Thoracic aorta (tissue), 2 donors: ENCODE measurements at places on chromosomes 11 and 22. TPM values are rescaled to one million over a fixed set of nuclear protein-coding genes. Genes with fewer than 3 reads are reported as not detected.
A peak's percentile ranks its signal among the peaks of the same experiment; 100 is the strongest.

GRCh38 chr11:125292100-125292499, 127.5 kb downstream of the PKNOX2 start:
- no peak for DNase-seq

Gene AQP11
- total RNA-seq, result not detected

Gene CFAP300
- total RNA-seq, result 4.5 TPM

Gene ACO2
- 52.1 TPM for total RNA-seq

Gene CATSPERZ
- not detected for total RNA-seq

GRCh38 chr11:74936087-74936486, 12.8 kb downstream of the XRRA1 start:
- no peak for DNase-seq

DNA sequence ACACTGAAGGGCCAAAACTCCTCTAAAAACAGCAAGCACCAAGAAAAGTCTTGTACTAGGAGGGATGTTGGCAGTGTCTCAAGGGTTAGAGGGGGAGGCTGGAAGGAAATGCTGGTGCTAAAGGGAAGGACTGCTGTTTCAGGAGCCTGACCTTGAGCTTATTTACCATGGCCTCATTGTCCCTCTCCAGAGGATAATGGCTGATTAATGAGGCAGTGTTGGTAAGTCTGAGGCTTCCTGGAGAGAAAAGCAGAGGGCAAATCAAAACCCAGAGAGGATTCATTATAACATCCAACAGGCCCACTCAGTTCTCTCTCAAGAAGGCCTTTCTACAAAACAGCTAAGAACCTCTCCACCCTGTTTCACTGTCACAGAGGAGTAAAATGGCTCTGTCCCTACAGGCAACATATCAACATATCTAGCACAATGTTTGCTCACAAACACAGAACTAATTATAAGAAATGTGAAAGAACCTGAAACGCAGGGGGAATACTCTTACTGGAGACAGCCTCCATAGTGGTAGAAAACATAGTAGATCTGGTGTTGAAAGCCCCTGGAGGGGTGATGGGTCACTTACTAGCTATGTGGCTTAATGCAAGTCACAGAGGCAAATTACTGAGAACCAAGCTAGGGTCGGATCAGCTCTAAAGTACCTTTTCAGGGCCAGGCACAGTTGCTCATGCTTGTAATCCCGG, 31.4 kb downstream of the NUMA1 start:
- DNase-seq, result no peak

Gene KDELR3
- 52.9 TPM for total RNA-seq

GRCh38 chr11:132972565-132972964, 559.7 kb downstream of the OPCML start:
- no peak for DNase-seq

- DNase-seq, result no peak
Observed at GRCh38 chr11:59463190-59463641, 6.5 kb downstream of the OR4D6 start.

GRCh38 chr11:76791861-76792260, 8.7 kb downstream of the TSKU start:
- no peak for DNase-seq

Gene GCAT
- total RNA-seq, result 42.5 TPM

- no peak for DNase-seq
Observed at GRCh38 chr11:45108070-45109064, 38.1 kb upstream of the PRDM11 start.

DNA sequence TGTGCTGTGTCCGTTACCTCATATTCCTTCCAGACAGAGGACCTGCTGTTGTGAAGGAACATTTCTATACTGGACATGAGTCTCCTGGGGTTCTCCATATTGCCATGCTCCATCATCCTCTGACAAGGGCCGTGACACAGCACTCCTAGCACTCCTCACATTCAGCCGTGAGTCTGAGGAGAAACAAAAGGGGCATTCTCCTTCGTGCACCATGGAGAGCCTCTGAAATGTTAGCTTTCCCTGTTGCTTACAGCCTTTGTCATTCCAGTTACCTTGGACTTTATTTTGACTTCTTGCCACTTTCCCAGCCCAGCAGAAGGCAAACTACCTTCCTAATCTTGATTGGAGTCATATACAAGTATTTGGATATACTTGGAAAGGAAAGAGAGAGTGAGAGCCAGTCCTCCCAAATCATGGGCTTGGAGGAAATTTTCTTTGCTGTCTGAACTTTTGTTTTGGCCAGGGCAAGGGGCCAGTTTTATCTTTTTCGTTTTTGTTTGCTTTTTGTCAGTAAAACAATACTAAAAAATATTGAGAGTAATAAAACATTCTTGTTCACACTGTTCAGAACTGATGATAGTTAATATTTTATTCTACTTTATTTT, 29.1 kb upstream of the TECTA start:
- no peak for DNase-seq

Gene SELENOM
- 1,695 TPM for total RNA-seq

DNA sequence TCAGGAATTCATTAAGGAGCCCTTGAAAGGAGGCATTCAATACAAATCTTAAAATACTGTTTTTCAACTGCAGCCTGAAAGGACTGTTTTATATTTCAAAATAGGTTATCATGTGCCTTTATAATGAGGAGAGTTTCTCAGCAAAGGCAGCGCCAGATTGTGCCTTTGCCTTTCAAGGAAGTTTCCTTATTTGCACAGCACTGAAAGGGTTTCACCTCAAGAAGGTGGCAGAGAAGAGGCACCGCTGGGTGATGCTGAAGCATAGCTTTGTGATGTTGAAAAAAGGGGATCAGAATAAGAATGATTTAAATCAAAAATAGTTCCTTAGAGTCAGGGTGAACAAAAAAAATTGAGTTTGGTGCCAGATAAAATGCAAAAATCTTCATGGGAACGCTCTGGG, 601.0 kb upstream of the KIRREL3 start:
- no peak for DNase-seq

- DNase-seq, result no peak
Observed at GRCh38 chr11:134585666-134586610, 173.9 kb upstream of the B3GAT1 start.

- no peak for DNase-seq
Observed at GRCh38 chr11:126840975-126841374, 159.6 kb downstream of the KIRREL3 start.

Gene RGL4
- total RNA-seq, result not detected

DNA sequence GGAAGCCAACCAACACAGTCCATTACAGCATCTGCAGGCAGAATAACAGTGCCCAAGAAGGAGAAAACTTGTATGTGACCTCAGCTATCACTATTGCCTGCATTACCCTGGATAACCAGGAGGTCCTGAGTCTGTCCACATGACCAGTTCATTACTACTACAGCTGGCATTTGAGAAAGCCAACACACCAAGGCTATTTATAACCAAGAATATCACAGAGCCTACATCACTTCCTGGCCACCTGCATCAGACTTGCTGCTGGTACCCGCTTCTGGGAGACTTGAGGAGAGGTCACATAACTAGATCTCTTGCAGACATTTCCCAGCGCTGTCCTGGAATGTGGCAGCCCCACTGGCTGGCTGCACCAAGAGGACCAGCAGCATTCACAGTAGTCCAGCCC, 11.1 kb upstream of the OR56B4 start:
- no peak for DNase-seq

DNA sequence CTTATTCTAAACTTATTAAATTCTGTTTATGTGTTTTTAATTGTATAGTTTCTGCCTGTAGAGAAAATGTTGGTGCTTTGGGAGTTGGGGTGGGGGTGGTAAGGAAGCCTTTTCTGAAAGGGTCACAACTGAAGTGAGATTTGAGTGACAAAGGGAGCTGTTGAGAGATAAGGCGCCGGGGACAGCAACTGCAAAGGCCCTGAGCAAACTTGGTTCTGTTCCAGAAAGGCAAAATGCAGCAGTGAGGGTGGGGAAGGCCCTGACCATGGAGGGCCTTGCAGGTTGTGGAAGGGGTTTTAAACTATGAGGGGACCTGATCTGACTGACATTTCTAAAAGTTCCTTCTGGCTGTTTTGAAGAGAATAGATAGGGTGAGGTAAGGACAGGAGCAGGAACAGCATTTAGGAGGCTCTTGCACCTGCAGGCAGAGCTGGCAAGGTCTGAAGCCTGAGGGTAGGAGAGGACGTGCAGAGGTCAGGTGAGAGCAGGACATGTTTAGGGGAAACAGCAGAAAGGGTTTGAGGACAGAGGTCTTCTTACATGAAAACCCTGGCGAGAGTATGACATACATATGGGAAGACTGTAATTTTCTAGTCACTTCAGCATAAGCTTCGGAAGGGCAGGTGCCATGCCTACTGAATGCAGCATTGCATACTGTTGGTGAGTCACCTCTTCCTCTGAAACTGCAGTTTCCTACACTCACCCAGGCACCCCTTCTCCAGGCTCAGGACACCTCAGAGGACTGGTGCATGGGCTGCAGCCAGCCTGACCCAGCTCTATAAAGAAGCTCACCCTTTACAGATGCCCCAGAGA, 190.7 kb downstream of the SNX19 start:
- DNase-seq, result no peak

DNA sequence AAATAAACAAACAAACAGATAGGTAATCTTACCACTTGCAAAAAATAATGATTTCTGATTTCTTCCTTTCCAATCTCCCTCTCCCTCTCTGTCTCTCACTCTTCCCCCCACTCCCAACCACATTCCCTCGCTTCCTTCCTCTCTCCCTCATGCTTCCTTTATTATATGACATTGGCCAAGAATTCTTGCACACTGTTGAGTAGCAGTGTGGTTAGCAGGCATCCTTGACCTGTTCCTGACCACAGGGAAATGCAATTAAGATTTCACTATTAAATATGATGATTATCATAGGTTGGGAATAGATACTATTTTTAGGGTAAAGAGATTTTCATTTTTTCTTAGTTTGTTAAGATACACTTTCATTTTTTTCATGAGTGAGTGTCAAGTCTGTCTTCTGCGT, 14.7 kb upstream of the PLAAT4 start:
- no peak for DNase-seq

- peak; percentile 62 for DNase-seq
Observed at GRCh38 chr11:47917599-47918369, 62.6 kb upstream of the PTPRJ start.

DNA sequence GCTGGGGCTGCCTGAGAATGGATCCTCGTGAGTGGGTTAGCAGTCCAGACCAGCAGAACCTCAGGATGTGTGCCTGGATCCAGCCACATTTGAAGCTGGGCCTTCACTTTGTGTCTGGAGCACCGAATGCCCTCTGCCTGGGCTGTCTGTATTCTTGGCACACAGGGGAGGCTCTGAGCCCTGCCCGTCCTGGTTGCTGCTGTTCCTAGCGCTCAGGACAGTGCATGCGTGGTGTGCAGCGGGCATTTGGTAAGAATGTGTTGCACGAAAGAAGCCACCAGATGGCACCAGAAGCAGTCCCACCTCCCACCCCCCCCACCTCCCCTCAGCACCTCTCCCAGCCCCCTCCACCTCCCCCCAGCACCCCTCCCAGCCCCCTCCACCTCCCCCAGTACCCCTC, 4.1 kb upstream of the MAPK11 start:
- DNase-seq, result no peak

Gene METTL15
- total RNA-seq, result 12.1 TPM

Gene POU2AF2
- total RNA-seq, result not detected

Gene FOSL1
- 143 TPM for total RNA-seq

DNA sequence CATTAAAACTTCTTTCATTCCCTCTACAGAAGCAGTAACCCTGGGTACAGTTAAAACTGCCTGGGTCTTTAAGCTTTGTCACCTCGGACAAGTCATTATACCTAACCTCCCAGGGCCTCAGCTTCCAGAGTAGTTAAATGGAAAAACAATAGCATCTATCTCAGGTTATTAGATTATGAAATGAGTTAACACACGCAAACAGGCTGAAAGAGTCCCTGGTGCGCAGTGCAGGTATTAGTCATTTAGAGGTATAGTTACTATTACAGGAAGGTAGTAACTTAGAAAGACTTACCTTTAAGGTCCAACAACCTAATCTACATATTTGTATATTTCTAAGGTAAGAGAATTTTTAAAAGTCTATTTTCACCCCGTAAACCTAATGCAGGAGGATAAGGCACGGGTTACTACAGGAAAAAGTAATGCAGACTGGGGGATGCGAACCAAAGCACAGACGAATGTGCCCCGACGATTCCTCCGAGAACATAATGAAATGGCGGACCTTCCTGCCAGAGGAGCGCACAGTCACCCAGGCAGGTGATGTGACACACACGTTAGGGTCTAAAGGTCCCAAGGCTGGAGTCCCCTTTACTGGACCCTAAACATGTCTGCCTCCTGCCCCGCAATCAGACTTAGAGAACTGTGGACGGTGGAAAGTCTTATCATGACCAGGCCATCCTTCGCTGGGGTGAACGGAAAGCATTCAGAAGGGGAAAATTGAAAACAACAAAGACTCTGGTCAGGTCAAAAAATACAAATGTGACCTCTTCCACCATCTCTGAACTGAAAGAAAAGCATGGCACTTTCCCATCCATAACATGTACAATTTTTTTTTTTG, 1.3 kb downstream of the NAP1L4 start:
- no peak for DNase-seq

Gene XKR3
- total RNA-seq, result not detected

- peak; percentile 9 for DNase-seq
Observed at GRCh38 chr11:9017773-9018172, 14.0 kb upstream of the NRIP3 start.

GRCh38 chr11:64165481-64165841, 452 bp downstream of the MACROD1 start:
- no peak for DNase-seq

DNA sequence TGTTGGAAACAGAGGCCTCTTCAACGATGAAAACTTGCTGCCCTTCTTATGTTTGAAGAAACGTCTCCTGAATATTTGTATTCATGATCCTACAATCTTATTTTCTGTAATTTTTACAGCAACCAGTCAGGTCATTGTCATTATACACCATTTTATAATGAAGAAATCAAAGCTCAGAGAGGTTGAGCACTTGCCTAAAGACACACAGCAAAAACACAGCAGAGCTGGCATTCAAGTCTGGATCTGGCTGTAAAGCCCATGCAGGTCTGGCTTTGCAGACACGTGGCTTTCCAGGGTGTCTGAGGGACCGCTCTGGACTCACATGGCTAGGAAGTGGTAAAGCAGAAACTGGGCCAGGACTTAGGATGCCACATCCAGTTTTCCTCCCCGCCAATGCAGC, 15.8 kb upstream of the ALX4 start:
- DNase-seq, result no peak

Gene C1QTNF4
- total RNA-seq, result 2.8 TPM

DNA sequence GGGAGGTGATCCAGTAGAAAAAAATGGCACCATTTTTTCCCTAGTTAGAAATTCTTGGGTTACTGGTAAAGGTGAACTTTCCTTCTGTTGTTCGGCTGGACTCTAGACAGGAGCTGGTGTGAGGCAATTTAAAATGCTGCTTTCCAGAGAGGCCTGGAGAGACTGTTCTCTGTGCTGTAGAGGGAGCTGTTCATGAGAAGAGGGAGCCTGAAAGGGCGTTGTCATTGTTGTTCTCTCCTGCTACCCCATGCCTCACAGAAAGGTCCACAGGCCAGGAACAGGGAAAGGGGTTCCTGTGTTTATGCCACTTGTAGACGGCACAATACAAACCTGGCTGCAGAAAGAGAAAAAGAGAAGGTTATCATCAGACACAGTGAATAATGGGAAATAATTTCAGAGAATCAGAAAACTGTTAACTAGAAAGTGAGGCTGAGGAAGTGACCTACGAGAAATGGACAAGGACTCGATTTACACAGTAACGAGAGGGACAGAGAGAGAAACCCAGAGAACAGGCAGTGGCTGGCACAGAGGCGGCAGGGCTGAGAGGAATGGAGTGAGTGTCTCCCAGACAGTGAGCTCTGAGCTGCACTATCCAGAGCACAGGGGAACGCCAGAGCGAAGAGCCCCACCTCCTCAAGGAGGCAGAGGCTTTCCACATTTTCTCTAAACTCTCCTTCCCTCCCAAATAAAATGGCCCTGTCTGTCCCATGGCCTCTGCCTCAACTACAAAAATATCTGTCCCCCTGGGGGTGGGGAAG, 109.2 kb downstream of the RRM1 start:
- DNase-seq, result no peak

Gene CATSPER1
- not detected for total RNA-seq

- DNase-seq, result no peak
Observed at GRCh38 chr22:33710326-33710725, 209.9 kb downstream of the LARGE1 start.
